ENCODE measurements at places on chromosomes 4 and X.

DNA sequence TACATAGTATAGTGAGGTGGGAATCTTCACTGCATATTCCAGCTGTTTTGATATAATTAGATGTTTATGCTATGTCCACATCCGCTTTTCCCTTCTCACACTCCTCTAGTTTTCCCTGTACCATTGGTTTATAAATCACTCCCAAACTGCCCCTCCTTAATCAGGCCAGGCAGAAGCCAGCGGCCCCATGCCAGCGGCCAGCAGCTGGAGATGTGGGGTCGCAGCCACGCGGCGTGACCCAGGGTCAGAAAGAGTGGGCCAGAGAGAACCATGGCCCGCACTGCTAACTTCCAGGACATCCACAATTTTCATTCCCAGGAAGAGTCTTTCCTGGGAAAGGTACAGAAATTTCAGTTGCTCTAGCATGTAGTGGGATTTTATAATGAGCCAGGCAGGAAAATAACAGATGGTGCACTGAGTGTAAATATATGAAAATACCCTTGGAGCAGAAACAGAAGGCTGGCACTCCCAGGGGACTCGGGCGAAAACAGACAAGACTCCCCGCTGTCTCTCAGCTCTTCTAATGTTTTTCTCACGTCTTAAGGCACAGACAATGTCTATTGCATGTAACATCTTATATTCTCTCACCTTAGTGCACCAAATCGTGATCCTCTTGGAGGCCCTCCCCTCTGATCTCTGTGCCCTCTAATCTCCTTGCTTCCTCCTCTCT is 145.9 kb upstream of the ZFP42 start:
- DNase-seq = no peak

DNA sequence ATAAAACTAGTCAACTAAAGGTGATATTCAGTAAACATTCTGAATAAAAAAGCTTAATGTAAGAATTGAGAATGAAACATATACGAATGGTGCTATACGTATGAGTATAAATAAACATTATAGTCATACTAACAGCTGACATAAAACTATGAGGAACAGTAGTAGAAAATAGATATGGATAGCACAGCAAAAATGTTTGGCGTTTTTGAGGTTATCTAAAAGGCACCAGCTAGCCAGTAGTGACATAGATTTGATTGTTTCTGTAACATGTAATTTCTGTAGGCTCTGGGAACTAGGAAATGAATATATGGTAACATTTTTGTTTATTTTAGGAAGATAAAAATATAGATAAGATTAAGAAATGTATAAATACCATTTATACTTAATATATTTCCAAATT is 69.3 kb downstream of the SNX25 start:
- no peak for DNase-seq

- no peak for DNase-seq
Observed at GRCh38 chrX:81294101-81294500, 92.2 kb downstream of the SH3BGRL start.

DNA sequence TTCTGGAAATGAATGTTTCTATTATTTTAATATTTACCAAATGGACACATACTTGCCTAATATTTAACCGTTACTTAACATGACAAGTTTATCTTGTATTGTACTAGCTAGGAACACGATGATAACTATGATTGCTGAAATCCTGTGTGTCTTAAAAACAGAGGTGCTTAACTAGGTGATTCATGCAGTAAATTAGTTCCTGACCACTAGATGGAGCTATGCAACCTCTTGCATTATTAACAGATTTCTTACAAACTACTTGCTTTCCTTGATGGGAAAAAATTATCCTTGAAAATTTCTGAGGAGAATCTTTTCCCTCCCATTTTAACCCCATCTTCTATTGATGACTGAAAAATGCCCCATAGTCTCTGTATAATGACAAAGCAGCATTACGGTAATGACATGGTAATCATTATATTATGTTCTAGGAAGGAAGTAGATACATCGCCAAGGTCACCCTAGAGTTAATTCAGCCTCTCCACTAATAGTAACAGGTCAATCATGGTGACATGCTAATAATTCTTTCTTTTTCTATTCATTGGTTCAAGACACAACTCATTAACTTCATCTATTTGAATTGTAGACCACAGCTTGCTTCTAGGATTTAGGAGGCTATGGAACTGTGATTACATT is 844.2 kb downstream of the RAPGEF2 start:
- DNase-seq = no peak

GRCh38 chrX:54495814-54496516 is at the start of gene FGD1:
Gene FGD1, minus strand, starts transcription at chrX:54496234. Its CDS starts 802 bp downstream, at chrX:54495432.
- DNase-seq = peak; percentile 7

GRCh38 chrX:56503941-56504673 is 59.3 kb upstream of the UBQLN2 start:
- DNase-seq = no peak

DNA sequence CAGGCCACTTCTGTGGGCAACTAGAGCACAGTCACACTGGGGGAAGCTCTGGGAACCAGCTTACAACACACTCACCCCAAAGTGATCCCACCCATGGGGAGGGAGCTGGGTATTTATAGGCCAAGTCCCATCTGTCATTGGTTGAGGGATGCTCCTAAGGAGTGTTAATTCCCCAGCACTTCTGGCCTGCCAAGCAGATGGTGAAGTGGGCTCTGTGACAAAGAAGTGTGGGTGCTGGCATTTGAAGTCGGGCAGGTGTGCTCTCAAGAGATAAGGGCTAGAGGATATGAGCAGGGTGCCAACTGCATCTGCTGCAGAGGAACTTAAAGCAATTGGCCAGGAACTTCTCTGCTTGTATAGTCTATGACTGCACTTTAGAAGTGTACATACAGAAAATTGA is 30.9 kb downstream of the PTCHD1 start:
- no peak for DNase-seq

- peak; percentile 40 for DNase-seq
Observed at GRCh38 chr4:83125738-83126141, 11.2 kb upstream of the PLAC8 start.

- DNase-seq = no peak
Observed at GRCh38 chrX:68588602-68589371, 58.7 kb upstream of the STARD8 start.

- DNase-seq = no peak
Observed at GRCh38 chr4:115274545-115274944, 161.1 kb upstream of the NDST4 start.

DNA sequence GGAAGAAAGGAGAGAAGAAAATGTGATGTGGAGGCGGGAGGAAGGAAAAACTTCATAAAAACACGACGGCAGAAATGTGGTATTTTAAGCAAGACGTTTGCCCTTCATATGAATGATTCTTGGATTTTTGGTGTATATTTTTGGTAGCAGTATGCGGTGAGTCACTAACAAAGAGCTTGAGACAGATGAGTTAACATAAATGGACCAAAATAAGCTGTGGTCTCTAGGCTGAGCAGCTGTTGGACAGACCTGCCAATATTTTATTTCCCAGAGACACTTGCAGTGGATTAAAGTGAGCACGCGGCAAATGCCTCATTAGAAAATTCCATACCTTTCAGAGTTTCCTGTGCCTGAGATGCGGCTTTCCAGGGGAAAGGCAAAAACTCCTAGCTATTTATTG is 43.1 kb upstream of the RPS6KA3 start:
- DNase-seq = no peak

- DNase-seq = no peak
Observed at GRCh38 chr4:82601242-82602015, 39.6 kb upstream of the TMEM150C start.

GRCh38 chr4:85543832-85544231 is 68.9 kb downstream of the ARHGAP24 start:
- no peak for DNase-seq

- no peak for DNase-seq
Observed at GRCh38 chr4:77734928-77735327, 84.2 kb downstream of the CNOT6L start.

DNA sequence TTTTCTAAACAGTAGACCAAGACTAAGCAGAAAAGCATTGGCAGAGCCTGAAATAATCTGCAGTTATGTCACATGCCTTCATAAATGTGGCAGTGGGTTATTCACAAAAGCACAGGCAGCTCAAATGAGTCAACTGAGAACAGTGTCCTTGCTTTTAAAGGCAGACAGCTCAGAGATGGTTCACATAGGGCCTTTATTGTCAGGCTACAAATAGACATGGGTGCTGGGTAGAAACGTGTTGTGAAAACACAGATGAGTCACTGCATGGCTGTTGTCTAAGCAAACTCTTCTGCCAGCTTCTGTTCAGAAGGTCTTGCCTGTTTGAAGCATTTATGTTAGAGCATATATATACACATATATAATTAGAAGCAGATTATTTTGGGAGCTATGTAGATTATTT is 118.0 kb downstream of the SLC4A4 start:
- no peak for DNase-seq

GRCh38 chr4:63618883-63619718 is 790.1 kb downstream of the TECRL start:
- no peak for DNase-seq

DNA sequence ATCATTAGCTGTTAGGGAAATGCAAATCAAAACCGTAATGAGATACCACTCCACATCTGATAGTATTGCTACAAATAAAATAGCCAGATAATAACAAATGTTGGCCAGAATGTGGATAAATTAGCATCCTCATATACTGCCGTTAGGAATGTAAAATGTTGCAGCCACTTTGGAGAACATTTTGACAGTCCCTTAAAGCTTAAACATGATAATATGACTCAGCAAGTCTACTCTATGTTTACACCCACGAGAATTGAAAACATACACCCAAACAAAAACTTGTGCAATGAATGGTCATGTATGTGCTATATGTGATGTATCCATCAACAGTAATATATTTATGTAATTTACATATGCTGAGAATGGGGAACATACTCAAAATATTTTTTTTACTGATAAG is 78.2 kb downstream of the GSTCD start:
- no peak for DNase-seq

- DNase-seq = no peak
Observed at GRCh38 chr4:158157412-158157811, 15.4 kb downstream of the GASK1B start.

GRCh38 chr4:972651-973424 is 531 bp downstream of the DGKQ start:
- DNase-seq = peak; percentile 50

- no peak for DNase-seq
Observed at GRCh38 chr4:69489856-69490255, 5.8 kb downstream of the UGT2B4 start.

DNA sequence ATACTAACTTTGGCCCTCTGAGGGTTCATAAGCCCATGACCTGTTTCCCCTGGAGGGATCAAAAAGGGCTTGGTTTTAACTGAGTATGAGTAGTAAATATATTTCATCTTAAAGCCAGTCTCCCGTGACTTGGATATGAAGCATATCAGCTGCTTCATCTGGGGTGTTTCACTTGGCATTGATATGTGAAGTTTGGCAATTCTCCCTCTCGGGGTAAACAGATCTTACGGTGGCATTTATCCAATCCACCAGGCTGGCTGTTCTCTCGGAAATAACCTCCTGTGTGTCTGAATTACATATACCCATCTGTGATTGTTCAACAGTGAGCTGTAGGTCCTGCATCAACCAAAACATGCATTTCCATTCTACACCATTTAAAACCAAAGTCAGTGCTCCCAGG is 130.7 kb downstream of the ADAM29 start:
- no peak for DNase-seq

DNA sequence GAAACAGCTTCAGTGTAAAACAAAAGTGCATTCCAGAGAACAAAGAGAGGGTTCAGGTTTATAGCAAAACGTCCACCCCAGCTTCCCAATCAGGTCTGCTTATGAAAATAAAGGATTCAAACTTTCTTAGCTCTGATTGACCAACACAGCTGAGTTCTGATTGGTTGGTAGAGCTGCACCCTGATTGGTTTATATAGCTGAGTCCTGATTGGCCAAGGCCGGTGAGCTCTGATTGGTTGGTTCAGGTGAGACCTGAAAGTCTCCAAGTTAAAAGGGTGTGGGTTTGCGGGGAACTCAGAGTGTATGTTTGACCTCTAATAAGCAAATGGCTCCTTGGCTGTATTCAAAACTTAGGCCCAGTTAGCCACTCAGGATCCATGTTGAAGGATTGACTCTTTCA is 20.9 kb downstream of the CLRN2 start:
- DNase-seq = no peak

All from T-helper 9 cell (primary cell).